Upper lobe of right lung (tissue), 1 donor: ENCODE measurements at places on chromosomes 4 and X. TPM values are rescaled to one million over a fixed set of nuclear protein-coding genes. Genes with fewer than 3 reads are reported as not detected.

DNA sequence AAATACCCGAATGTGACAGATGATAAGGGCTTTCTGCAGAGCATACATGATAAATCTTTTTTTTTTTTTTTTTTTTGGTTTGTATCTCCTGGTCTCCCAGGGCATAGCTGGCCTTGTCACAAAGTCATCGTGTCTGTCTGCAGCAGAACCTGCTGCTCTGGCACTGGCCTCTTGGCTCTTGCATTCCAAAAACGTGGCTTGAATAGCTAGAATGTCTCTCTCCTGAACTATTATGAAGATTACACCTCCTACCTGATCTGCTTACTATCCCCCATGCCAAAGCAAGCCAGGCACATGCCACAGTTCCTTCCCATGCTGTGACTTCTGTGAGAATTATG is 50.4 kb upstream of the SCRG1 start:
- no peak for DNase-seq

DGKK gene
- total RNA-seq, result 0.09 TPM

DNA sequence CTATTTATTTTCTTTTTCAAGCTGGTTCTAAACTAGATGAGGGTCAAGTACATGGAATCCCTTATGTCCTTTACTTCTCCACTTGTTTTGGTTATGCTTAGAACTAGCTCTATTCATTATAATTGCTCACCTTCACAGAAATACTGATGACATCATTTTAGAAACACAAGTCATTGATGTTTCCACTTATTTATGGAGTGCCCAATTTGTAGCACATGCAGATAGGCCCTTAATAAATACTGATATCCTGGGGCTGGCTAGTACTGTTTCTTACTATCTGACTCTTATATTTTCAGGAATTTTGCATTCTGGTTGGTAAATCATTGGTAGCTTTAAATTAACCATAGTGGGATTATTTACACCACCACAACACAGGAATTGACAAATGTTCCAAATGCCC is 112.2 kb downstream of the NAA11 start:
- no peak for DNase-seq

GRCh38 chrX:15468036-15468435 is 25.1 kb downstream of the PIR start:
- DNase-seq, result no peak

DNA sequence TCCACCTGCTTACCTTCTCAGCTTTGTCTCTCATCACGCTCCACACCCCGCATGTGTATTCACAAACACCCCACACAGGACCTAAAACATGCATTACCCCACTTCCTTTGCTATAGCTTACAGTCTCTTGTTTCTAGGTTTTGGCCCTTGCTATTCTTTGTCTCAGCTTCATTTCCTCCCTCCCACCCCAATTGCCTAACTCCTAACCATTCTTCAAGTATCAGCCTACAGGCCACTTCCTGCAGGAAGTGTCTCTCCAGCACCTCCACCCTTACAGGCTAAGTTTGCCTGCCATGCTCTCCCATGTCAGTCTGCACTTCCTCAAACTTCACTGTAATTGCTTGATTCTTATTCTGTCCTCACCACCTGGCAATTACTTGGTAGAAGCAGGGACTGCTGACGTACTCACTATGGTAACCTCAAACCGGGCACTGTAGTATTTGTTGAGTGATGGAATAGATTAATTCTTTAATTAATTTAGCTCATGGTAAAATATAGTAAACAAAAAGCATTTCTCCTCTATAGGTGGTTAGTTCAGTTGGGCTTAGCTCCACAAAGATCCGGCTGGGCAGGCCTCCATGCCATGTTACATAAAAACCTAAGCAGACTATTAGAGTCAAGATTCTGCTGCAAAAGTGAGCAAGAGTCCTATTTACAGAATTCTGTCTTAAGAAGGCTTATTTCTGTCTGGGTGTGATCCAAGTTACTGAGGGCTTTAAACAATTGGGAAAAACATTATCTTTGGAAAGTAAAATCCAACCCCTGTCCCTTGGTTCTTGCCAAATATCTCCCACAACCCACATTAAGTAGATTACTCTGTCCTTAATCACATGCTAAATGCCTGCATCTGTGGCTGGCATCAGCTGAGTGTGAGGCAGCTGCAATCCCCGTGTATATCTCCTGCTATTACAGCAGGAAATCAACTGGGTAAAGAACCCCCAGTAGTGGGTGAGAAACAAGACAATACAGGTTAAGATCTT is 124.7 kb upstream of the CPEB2 start:
- no peak for DNase-seq

GAGE1 gene
- total RNA-seq, result not detected

P2RY4 gene
- 0.23 TPM for total RNA-seq

- DNase-seq, result no peak
These were observed 11.4 kb upstream of the NYX start for GRCh38 chrX:41435708-41436107.

DNA sequence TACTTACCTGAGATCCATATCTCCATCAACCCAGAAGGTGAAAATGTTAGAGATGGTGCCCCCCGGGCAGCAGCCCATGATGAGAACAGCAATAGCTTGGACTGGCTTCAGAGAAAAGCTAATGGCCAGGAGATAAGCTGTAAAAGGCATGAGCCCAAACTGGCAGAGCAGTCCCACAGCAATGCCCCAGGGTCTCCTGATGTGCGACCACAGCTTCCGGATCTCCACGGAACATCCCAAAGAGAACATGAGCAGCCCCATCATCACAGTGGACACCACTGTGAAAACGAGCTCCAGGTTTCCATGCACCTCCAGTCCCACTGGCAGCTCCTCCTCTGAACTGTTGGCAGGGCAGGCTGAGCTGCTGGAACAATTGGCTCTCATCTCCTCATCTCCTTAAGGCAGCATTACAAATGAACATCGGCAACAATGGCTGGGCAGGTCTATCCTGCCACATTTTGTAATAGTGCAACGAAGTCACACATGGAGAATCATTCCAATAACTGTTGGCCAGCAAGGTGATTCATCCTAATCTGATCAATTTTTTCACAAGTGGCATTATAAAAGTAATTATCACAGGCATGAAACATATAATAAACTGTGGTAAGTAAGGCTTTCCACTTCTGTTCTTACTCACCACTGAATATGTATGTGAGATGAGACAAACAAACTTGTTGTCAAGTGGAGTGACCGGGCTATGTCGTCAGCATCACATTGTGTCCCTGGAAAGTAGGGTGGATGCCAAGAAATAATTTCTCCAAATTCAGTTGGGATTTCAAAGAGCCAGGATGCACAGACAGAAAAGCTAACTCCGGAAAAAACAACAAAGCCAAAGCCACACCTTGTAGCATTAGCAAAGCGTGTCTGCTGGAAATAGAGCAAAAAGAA is at the start of gene SLC10A6:
TSS of gene SLC10A6 (minus strand) at position 653 of the 888 bp plus-strand sequence. CDS start at position 384, 269 bp downstream.
- no peak for DNase-seq

GRCh38 chrX:151763711-151764110 is 29.2 kb downstream of the CNGA2 start:
- no peak for DNase-seq

DNA sequence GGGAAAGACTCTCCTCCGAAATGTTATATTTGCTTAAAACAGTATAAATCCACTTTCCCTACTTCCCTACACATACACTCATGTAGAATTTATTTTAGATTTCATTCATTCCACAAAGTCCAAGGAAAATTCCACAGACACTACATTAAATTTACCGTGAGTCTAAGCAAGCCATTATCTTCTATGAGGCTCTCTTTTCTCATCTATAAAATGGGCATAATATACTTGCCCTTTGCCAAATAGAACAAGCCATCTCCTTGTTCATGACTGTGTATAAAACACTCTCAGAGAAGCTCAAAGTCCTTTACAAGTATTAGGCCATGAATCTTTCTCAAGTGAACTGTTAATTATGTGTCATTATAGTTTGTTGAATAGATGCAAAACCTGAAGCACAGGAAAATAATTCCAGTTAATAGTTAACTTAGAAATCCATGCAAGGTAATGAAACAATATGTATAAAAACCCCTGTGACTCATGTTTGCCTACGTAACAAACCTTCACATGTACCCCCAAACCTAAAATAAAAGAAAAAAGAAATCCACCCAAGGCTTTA is 10.7 kb downstream of the TEC start:
- DNase-seq, result no peak

DNA sequence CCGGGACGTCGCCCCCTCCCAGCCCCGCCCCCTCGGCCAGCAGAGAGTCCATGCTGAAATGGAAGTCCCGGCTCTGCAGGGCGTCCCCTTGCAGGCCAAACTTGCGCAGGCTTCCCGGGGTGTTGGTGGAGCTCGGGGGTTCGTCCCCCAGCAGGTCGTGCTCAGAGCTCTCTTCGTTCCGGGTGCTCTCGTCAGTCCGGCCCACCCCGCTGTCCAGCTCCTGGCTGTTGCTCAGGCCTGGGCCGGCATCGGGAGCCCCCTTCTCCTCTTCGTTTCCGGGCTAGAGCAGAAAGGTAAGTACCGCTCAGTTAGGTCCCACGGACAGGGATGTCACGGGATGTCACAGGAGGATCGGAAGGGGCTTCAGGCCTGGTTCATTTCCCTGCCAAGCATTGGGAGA is 10.2 kb downstream of the SSR4 start:
- no peak for DNase-seq

GRCh38 chr4:22607382-22607781 is 85.4 kb upstream of the GBA3 start:
- DNase-seq, result no peak

COX7B2 gene
- total RNA-seq, result not detected

SH3D19 gene
- total RNA-seq, result 125 TPM

- no peak for DNase-seq
These were observed 6.0 kb upstream of the SHISA3 start for GRCh38 chr4:42391355-42391664.

ASB5 gene
- not detected for total RNA-seq

TLR2 gene
- total RNA-seq, result 94.0 TPM

DNA sequence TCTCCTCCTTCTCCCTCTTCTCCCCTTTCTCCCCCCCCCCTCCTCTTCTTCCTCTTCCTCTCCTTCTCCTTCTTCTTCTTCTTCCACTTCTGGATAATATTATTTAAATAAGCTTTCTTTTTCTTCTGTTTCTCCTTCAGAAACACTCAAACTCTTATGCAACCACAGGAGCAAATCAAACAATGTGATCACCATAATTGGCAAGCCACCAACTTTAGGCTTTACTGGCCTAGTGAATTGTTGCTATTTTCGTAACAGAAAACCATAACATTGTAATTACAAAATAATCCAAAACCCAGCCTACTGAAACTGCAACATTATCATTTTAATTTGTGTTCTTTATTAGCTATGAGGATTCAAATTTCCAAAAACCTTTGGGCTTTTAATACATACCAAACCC is 14.3 kb downstream of the DCAF8L1 start:
- DNase-seq, result no peak

GRCh38 chr4:84865600-84865999 is 100.9 kb downstream of the WDFY3 start:
- DNase-seq, result no peak

DNA sequence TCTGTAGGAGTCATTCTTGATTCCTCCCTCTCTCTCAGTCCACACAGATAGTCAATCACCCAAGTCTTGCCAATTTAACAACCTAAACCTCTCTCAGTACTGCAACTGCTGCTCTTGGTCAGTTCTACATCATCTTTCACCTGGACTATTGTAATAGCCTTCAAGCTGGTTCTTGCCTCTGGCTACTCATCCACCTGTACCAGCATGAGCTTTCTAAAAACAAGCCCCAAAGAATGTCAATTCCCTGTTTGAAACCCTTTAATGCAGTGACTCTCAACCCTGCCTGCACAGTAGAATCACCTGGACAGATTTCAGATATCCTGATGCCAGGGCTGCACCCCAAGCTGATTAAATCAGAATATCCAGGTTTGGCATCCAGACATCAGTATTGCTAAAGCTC is 48.3 kb downstream of the VGLL1 start:
- no peak for DNase-seq
